ENCODE measurements at places on chromosomes 2 and 18. TPM values are rescaled to one million over a fixed set of nuclear protein-coding genes. Genes with fewer than 3 reads are reported as not detected.

Gene IL1RL2
- not detected for total RNA-seq

Gene TMEM150A
- total RNA-seq = 14.9 TPM

Gene PNKD
- total RNA-seq = 67.1 TPM

Gene CNTNAP5
- total RNA-seq = not detected

Gene SERPINB7
- not detected for total RNA-seq

Gene GTF2A1L
- not detected for total RNA-seq

Gene DCDC2C
- total RNA-seq = not detected

Gene LRATD1
- 1.7 TPM for total RNA-seq

Gene LYG2
- total RNA-seq = not detected

Gene TCF7L1
- total RNA-seq = 7.1 TPM

Gene SP9
- not detected for total RNA-seq

Gene TRIM43
- not detected for total RNA-seq

Gene RGPD4
- total RNA-seq = 0.10 TPM

Gene APLF
- 3.9 TPM for total RNA-seq

Gene RSAD2
- 4.8 TPM for total RNA-seq

Gene TACR1
- 0.07 TPM for total RNA-seq

Gene OR6B2
- not detected for total RNA-seq

Gene CD8B2
- total RNA-seq = not detected

Gene NT5C1B
- total RNA-seq = not detected

Gene CCDC141
- total RNA-seq = 139 TPM

Gene EFEMP1
- 50.7 TPM for total RNA-seq

Gene EVX2
- not detected for total RNA-seq

Gene CELF4
- 0.52 TPM for total RNA-seq

Gene CXCR1
- total RNA-seq = 0.69 TPM

Gene PLA2R1
- total RNA-seq = 2.9 TPM

Gene TLX2
- total RNA-seq = not detected

Data from left ventricle myocardium superior (tissue), 1 donor.